ENCODE measurements at places on chromosomes 4 and X.

GRCh38 chr4:170102426-170102825 lies 12.7 kb upstream of the AADAT start:
- DNase-seq, result no peak

- DNase-seq, result no peak
These were observed 651.3 kb downstream of the TECRL start for GRCh38 chr4:63757929-63758328.

DNA sequence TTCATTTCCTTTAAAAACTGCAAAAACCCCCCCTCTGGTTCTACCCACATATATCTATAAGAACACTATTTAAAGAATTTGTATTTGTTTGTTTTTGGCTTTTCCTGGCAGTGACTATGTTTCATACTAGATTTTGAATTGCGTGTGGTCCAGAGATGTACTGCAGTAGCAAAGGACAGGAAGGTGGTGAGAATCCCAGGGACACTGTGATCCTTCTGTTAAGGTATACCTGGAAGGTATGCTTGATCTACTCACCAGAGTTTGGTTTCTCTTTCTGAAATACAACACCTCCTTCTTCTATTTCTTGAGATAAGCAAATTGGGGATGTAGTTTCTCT lies 129.6 kb upstream of the RASGEF1B start:
- no peak for DNase-seq

- no peak for DNase-seq
These were observed 26.2 kb downstream of the ARL9 start for GRCh38 chr4:56531823-56532222.

- DNase-seq, result no peak
These were observed 9.9 kb upstream of the PITX2 start for GRCh38 chr4:110632506-110633357.

DNA sequence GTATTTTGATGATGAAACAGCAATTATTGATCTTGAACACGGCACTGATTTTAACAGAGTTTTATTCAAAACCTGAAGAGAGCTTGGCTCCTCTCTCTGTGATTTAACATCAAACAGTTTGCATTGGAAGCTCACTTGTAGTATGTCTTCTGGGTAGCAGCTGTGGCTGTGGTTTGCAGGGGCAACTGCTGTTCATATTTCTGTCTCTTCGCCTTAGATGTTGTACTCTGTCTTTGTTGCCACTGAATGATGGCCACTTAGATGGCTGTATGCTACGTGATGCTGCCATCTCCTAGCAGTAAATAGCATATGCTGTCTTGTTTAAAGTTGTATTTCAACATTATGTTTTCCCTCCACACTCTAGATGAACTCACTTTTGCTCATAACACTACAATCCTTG lies 1743.0 kb upstream of the TENM3 start:
- no peak for DNase-seq

DNA sequence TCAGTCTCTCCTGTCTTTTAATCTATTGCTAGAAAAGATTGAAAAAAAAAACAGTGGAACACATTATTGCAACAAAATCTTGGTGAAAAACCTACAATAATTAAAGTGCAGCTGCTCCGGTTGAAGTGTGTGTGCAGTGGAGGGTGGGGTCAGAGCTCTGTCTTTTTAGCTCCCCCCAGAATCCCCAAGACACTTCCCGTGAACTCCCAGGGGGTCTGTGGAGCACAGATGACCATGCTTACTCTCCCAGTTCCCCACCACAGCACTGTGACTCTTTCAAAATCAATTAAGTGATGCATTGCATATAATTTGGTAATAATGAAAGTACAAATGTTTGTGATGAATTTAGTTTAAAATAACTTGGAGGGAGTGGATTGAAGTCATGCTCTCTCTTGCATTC lies 15.7 kb upstream of the SLC10A4 start:
- DNase-seq, result no peak

DNA sequence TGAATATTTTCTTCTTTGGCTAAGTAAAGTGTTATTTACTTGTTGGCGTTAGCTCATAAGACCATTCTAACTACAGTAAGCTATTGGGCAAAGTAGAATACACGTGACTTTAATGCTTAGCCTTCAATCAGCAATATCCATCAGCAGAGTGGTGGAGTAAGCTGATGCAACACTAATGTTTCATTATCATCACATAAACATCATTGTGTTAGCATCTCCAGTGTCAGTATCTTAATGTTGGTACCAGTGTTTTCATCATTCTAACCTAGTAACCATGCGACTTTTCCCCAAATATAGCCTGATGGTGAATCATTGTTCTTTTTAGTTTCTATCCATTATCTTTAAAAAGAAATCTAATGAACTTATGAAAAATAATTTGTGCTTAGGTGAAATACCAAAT lies 48.5 kb downstream of the APOOL start:
- no peak for DNase-seq

DNA sequence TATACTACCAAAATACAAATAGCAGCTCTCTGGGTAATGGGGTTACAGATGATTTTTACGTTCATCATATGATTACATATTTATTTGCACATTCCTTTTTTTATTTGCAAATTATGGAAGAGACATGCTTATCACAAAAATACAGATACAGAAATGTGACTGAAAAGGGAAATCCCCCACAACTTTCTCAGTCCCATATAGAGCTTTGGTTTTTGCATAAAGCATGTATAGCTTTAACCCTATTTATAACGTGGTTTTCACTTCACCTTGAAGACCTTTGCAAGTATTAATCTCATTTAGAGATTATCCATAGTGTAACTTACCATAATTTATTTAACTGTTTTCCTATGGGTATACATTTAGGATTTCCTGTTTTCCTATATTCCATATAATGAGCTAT lies 55.4 kb downstream of the PDK3 start:
- DNase-seq, result no peak

GRCh38 chr4:7043284-7044136 lies at the start of gene TADA2B:
TSS of gene TADA2B (plus strand) at chr4:7043372. CDS start at chr4:7043580, 208 bp downstream.
- no peak for DNase-seq

DNA sequence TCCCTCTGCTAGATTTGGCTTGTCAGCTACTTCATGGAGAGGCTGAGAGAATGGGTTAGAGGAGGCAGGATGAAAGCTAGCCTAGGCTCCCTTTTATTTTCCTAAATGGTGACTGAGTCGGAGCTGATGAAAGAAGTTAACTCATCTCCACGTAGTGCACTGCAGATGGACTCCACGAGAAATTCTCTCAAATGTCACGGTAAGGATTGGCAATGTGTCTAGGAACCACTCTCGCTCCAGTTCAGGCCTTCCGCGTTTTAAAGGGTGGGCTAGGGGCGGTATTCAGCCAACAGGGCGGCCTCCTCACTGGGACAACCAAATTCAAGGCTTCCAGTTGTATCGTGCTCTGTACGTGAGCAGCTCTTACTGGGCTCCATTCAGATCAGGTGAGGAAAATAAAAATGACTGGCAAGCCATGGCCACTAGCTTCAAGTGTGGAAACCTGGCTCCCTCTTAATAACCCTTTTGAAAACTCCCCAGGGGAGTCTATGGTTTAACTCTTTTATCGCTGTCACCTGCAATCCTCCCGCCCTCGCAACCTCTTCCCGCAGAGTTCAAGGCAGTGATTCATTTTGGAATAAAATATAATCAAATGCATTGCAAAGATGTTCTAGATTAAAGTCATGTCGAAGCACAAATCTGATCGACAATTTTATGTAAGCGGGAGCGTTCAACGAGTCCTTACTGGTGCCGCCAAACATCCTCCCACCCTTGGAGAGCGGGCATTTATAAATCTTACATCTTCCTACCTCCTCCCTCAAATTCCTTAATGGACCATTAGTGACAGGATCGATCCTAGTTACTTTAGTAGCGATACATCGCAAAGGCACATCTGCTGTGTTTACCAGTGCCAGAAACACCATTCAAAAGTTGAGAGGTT lies 1.2 kb downstream of the SPOCK3 start:
- no peak for DNase-seq

GRCh38 chrX:28205905-28206304 lies 224.7 kb upstream of the DCAF8L1 start:
- DNase-seq, result no peak

DNA sequence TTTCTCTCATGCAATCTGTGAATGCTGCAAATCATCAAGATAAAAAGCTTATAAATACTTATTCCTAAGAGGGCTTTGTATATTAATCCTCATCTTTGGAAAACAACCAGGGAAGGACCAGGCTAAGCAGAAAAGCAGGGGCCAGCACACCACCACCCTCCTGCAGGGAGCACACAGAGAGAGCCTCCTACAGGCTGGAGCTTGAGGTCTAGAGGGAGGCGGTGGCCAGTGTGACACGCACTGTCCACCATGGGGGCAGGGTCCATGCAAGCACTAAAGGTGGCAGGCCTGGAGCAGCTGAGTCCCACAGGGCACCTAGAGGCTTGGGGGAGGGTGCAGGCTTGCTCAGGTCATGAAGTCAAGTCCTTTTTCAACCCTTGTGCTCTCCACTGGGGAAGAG lies 236.9 kb downstream of the TACR3 start:
- DNase-seq, result no peak

DNA sequence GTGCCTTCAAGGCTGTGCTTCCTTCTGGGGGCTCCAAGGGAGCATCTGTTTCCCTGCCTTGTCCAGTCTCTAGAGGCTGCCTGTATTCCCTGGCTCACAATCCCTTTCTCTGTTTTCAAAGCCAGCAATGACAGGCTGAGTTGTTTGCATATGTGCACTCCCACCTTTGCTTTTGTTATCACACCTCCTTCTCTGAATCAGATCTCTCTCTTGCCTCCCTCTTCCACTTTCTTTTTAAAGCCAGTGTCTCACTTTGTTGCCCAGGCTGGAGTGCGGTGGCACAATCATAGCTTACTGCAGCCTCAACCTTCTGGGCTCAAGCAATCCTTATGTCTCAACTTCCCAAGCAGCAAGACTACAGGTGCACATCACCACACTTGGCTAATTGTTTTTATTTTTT lies 37.1 kb upstream of the LEF1 start:
- DNase-seq, result no peak

All from AG04450 (cell line).